ENCODE measurements at places on chromosomes 5 and 9. TPM values are rescaled to one million over a fixed set of nuclear protein-coding genes. Genes with fewer than 3 reads are reported as not detected.

TRAF2 gene
- total RNA-seq, result 67.4 TPM

EIF4E1B gene
- total RNA-seq, result not detected

FAM120AOS gene
- 38.8 TPM for total RNA-seq

RANBP17 gene
- total RNA-seq, result not detected

CBY3 gene
- total RNA-seq, result 0.66 TPM

PCDHGA12 gene
- total RNA-seq, result not detected

FOXD4 gene
- total RNA-seq, result 0.22 TPM

TTC23L gene
- not detected for total RNA-seq

NTNG2 gene
- total RNA-seq, result 4.6 TPM

POLR3G gene
- 22.1 TPM for total RNA-seq

SPATA31E1 gene
- not detected for total RNA-seq

CTSL gene
- total RNA-seq, result 1.5 TPM

TXNDC8 gene
- total RNA-seq, result not detected

UNC5A gene
- not detected for total RNA-seq

SNCB gene
- not detected for total RNA-seq

PCDHGA8 gene
- 0.03 TPM for total RNA-seq

C9orf153 gene
- not detected for total RNA-seq

ANKDD1B gene
- total RNA-seq, result 0.22 TPM

PCDHGA7 gene
- 0.22 TPM for total RNA-seq

DYNC2I2 gene
- total RNA-seq, result 41.5 TPM

ALDOB gene
- not detected for total RNA-seq

SCGB3A2 gene
- not detected for total RNA-seq

DNAJB5 gene
- total RNA-seq, result 6.0 TPM

C1QTNF2 gene
- not detected for total RNA-seq

MEIKIN gene
- total RNA-seq, result not detected

HSD17B3 gene
- not detected for total RNA-seq

TAF11L13 gene
- total RNA-seq, result not detected

ENTREP1 gene
- total RNA-seq, result not detected

HTR4 gene
- total RNA-seq, result not detected

FGD3 gene
- 44.0 TPM for total RNA-seq
